ENCODE measurements at places on chromosomes 6 and 20. TPM values are rescaled to one million over a fixed set of nuclear protein-coding genes. Genes with fewer than 3 reads are reported as not detected.

CCDC170 gene
- 0.24 TPM for total RNA-seq

CLDN20 gene
- total RNA-seq, result not detected

HDGFL1 gene
- total RNA-seq, result not detected

TAAR2 gene
- not detected for total RNA-seq

RBBP8NL gene
- not detected for total RNA-seq

TNNC2 gene
- not detected for total RNA-seq

ADGB gene
- total RNA-seq, result not detected

CAGE1 gene
- total RNA-seq, result under 0.01 TPM

GFRAL gene
- total RNA-seq, result not detected

TGM3 gene
- total RNA-seq, result not detected

RBPJL gene
- not detected for total RNA-seq

SYCP2 gene
- total RNA-seq, result 0.52 TPM

TBX18 gene
- total RNA-seq, result 7.0 TPM

SDCBP2 gene
- total RNA-seq, result 1.8 TPM

Data from epithelial cell of alveolus of lung (primary cell).